ENCODE measurements at places on chromosomes 2 and 18.
A peak's percentile ranks its signal among the peaks of the same experiment; 100 is the strongest.

DNA sequence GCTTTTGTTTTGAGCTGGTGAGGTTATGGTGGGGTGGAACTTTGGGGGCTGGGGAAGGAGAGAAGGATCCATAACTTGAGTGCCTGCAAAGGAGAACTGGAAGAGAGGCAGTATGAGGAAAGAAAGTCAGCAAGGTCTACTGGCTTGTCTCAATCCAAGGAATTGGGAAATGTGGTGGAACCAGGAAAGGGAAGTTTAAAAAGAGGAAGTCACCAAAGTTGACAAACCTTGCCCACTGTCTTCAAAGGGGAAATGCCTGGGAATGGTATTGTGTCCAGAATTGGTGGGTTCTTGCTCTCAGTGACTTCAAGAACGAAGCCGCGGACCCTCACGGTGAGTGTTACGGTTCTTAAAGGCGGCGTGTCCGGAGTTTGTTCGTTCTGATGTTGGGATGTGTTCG is 304.1 kb upstream of the FAM98A start:
- DNase-seq, result no peak

DNA sequence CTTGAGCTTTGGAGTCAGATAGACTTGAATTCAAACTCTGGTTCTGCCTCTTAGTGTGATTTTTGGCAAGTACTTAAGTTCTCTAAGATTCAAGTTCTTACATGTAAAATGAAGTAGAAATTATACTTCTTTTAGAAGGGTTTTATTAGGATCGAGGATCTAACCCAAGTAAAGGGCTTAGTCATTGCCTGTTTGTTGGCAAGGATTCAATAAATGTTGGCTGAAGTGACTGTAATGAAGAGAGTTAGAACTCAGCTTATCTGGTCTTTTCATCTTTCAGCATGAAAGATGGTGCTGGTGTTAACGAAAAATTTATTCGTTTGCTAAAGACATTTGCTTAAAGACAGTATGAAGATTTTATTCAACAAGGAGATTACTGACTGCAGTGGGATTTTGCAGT is 315.9 kb upstream of the THUMPD2 start:
- DNase-seq, result peak; percentile 11

DNA sequence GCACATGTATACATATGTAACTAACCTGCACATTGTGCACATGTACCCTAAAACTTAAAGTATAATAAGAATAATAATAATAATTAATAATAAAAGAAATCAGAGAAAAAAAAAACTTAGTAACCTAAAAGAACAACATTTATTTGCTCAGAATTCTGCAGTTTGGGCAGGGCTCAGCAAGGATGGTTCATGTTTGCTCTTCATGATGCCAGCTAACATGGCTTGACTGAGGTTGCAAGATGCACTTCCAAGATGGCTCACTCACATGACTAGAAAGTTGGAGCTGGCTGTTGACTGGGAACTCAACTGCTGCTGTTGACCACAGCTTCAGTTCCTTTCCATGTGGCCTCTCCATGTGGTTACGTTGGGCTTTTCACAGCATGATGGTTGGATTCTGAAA is 56.4 kb downstream of the KLHL29 start:
- DNase-seq, result no peak

- DNase-seq, result no peak
Observed at GRCh38 chr2:126300348-126300747, 355.6 kb upstream of the GYPC start.

DNA sequence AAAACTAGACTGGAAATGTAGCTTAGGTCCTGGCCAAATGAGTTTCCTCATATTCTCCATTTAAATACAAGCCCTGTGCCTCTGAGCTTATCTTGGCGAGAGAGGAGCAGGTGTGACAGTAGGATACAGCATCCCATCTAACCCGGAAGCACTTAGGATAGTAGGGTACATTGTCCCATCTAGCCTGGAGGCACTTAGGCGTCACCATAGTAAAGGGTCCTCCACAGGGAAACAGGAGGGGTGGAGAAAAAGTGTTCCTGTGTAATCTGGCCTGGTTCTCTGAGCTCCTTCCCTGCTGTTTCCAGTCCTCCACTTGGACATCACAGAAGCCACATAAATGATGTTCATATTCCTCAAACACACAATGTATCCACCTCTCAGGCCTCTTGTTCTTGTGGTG is 301.4 kb downstream of the GALR1 start:
- DNase-seq, result no peak

DNA sequence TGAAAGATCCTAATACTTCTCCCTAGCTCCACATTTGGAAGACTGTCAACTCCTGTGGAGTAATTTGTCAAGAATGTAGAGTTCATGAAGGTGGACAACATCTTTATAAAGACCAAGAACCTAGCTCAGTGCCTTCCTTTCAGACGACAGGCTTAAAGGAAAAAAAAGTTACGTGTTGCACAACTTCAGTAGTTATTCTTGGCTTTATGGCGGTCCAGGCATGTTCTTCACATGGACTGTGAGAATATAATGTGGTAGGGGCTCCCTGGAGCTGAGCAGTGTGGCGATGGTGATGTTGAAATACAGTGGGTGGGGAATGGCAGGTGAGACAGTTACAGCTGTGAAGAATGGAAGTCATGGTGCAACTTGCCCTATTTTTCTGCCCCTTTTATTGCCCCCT is 3.9 kb downstream of the TAF1B start:
- DNase-seq, result no peak

DNA sequence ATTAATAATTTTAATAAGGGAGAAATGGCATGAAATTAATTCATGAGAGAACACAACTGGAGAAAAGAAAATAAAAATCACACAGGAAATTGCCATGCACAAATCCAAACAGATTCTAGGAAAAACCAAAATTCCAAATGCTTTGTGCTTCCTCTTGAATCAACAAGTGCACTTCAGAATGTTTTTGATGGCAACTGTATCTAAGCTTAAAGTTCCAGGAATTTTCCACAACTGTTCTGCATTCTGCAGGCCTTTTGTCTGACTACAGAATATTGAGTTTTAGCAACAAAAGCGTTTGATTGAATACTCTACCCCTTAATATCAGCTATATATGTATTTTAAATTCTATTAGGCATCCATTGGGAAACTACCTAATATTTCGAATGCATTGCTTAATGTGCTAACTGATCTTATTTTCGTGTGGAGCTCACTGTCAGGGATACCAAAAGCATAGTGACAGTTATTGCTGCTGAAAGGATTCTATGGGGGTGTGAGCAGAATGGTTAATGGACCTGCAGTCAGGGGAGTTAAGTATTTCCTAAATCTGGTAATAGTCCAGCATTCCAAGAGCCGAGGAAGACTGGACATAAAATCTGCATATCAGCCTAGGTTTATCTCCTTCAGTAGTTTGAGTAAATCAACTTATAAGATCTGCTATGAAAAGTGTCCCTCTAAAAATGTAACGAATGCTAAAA is 482.7 kb upstream of the POU3F3 start:
- DNase-seq, result no peak

DNA sequence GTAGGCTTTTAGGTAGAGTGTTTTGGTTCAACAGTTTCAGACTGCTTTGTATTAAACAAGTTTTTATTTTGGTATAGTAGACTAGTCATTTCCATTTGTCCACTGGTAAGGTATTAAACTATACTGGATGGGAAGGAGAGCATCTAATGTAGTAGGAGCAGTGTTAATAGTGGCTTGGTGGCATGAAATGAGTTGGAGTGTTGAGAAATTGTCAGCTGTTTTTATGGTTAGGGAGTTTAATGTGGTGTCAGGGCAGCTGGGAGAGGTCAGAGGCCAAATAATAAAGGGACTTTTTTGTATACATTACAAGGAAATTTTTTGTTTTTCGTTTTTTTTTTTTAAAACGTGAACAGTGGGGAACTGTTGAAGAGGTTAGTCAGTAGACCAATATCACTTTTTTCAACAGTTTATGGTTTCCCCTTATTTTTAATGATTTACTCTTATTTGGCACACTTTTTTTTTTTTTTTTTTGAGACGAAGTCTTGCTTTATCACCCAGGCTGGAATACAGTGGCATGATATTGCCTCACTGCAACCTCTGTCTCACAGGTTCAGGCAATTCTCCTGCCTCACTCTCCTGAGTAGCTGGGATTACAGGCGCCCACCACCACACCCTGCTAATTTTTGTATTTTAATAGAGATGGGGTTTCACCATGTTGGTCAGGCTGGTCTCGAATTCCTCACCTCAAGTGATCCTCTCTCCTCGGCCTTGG is 21.2 kb downstream of the ACTR3 start:
- no peak for DNase-seq

- no peak for DNase-seq
Observed at GRCh38 chr2:99354070-99354469, 16.9 kb downstream of the EIF5B start.

GRCh38 chr18:7071600-7071999 is 46.0 kb downstream of the LAMA1 start:
- no peak for DNase-seq

DNA sequence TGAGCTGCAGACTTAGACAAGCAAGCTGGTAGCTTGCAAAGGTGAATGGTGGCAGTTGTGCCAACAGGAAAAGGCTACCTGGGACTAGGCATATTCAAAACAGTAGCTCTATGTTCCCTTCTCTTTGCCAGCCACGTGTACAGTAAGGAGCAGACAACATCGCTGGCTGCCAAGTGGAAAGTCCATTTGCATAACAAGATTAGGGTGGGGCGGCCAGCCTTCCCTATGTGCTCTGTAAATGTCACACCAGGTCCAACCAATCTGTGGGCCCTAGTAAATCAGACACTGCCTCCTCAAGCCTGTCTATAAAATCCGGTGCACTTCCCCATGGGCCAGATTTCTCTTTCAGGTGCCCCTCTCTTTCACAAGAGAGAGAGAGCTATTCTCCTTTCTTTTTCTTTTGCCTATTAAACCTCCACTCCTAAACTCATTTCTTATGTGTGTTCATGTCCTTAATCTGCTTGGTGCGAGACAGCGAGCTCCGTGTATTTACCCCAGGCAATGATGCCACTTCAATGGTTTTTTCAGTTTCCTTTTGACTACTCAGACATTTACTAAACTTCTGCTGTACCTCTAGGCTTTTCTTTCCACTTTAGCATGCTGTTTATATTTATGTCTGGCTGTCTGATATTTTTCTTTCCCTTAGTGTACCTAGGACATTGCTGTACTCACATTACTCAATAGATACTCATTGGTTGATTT is 297.4 kb upstream of the GCFC2 start:
- no peak for DNase-seq

DNA sequence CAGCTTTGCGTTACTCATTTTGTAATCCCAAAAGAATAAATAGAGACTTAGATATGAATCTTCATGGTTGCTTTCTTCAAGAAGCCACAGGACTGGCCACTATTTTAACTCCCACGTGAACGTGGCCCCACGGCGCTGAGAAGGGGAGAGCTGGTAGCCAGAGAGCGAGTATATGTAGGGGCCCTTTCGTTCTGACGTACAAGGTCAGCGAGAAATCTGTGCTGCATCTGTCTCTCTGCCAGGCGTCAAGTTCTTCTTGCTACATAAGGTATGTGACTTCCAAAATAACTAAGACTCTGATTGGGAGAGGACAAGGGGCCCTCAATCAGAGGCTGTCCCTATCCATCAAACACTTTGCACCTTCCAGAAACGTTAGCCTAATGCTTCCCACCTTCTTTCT is 149.2 kb downstream of the PLEKHA3 start:
- no peak for DNase-seq

DNA sequence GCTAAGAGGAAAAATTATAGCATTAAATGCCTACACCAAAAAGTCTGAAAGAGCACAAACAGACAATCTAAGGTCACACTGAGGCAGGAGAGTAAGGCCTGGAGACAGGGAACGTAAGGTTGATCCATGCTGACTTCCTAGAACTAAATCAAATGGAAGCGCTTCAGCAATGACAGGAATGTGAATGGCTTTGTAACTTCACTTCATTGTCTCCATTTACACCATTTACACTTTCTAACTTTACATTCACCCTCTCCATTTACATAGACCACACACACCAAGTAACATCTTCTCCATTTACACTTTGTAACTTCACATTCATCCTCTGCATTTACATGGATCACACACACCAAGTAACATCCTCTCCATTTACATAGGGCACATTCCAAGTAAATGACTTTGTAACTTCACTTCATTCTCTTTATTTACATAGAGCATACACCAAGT is 103.1 kb upstream of the SPATS2L start:
- DNase-seq, result no peak

DNA sequence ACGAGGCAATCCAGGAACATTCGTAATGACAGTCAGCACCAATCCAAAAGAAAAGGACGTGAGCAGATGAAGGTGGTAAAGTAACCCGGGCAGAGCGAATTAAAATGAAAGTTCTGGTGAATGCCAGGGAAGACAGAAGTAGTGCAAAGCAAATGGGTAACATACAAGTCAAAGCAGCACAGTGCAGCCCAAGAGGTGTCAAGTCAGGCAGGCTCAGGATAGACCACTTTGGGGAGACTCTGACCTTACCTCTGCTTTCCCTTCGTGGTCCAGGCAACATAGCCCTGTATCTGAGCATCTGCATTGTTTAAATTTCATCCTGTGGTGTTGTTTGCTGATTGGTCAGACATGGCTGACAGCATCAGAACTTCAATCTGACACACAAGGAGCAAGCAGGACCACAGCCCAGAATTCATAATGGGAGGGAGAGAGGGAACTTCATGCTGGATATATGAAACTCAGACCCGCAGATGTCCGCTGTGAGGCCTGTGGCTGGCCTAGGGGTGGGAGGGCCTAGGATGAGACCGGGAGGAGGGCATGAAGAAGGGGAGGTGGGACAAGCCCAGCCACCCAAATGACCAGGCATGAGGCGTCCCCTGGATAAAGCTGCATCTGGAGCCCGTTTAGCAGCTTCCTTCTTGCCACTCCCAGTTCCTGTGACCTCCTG is 285.7 kb downstream of the TCF4 start:
- no peak for DNase-seq

Measured in kidney capillary endothelial cell (primary cell).